Fibroblast of skin of left quadriceps (primary cell): ENCODE measurements at places on chromosomes 2 and 18.

DNA sequence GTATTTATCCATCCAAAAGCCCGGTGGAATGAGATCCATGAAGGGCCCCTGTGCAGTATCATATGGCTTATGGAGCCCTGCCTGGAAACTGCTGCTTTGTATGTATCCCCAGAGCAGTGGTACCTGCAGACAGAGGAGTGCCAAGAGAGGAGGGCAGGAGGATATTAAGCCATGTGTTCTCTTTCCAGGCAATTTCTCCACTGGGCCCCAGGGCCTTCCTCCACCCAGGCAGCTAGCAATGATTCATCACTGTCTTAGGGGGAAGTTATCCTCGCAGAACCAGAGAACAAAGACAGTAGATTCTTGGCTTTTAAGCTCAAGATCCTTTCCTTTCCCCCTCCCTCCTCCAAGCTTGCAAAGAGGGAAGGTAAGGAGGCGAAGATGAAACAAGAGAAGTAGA is 98.1 kb downstream of the LRRC30 start:
- DNase-seq = no peak

DNA sequence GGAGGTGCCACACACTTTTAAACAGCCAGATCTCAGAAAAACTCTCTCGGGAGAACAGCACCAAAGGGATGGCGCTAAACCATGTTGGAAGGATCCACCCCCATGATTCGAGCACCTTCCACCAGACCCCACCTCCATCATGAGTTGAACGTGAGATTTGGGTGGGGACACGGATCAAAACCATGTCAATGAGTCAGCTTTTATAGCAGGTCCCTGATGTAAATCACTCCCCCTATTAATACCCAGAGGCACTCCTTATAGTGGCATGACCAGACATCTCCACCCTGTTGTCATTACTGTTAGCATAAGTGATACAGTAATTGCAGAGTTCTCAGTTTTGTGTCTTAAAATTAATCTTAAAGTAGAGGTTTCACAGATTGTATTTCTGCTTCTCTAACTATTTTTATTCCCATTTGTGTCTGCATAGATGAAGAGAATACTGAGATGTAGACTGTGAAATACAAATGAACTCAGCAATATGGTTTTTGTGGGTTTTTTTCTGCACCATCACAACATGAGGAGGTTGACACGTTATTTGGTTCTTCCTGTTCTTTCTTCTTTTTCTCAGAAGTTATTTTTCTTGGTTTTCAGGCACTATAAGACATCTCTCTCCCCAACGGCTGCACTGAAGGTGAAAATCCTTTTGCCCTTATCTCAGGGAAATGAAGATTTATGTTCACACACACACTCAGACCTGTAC is 218.2 kb downstream of the ARL4C start:
- DNase-seq = no peak

DNA sequence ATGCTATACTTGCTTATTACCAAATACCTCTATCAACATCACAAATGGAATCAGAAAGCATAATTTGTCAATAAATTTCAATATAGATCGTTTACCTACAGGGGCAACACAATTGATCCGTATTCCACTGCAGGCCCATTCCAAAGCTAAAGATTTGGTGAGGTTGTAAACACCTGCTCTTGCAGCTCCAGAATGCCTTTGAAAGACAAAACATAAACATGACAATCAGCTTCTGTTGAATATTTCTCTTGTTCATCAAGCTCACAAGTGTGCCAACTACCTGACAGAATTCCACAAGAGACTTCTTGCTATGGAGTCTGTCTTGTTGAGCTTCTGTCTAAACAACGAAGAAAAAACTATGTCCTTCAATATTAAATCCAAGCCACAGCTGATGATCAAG is 30.3 kb downstream of the PECR start:
- DNase-seq = no peak

- DNase-seq = no peak
These were observed 51.6 kb upstream of the CD28 start for GRCh38 chr2:203654826-203655225.

DNA sequence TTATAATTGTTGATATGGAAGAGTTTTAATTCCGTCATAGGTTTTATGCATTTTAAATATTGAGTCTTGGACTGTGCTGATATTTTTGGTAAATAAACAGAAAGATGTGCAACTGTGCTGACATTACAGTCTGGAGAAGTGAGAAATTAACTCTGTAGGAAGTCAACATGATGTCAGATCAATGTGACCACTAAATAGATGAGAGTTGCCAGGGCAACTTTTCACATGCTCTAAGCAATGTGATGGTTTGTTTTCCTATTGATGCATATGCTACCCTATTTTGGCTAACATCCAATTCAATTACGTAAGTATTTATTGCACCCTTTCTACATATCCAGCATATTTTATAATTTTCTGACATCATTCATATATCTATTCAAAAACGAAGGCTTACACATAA is 1109.3 kb downstream of the TSN start:
- no peak for DNase-seq

DNA sequence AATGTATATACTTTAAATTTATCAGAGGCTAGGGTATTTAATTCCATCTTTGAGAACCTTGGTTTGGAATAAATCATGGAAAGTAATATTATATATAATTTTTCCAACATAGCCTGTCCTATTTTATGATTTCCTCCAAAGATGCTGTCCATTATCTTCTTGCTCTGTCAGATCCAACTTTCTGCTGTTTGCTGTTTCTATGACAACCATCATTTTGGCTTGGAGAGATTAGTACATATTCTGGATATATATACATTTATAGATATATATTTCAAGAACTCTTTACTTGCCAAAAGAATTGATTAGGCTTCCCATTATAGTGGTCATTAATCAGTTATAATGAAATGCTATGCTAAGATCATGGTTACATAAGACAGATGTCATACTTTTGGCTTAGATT is 31.3 kb downstream of the CSRNP3 start:
- no peak for DNase-seq

GRCh38 chr18:35777039-35777438 is 195.4 kb upstream of the RMP24 start:
- no peak for DNase-seq

DNA sequence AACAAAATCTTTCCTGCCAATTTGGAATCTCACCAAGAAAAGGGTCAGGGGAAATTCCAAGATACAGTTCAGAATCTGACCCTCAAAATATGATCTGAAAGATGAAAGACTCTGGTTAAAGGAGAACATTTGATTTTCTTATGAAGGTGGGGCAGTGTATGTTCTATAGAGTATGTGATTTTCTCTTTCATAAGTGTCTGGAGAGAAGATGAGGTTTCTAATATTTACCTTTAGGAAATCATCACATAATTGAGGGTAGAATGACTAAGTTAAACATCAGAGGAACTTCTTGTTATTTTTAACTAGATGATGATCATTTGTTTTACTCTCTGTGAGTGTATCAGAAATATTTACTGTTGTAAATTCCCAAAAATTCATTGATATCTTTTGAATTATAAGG is 27.8 kb upstream of the MBOAT2 start:
- no peak for DNase-seq

DNA sequence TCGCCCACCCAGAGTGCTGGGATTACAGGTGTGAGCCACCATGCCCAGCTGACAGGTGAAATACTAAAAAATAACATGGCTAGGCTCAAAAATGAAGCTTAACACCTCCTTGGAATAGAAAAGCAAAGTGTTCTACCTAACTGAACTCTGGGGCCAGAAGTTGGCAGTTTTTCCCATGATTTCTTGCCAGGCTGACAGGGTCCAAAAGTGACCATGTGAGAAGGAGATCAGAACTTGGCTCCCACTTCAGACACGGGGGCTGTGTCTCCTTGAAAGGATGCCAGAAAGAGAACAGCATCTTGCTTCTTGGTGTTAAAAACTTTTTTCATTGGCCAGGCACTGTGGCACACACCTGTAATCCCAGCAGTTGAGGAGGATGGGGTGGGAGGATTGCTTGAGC is 47.0 kb downstream of the BMPR2 start:
- no peak for DNase-seq

DNA sequence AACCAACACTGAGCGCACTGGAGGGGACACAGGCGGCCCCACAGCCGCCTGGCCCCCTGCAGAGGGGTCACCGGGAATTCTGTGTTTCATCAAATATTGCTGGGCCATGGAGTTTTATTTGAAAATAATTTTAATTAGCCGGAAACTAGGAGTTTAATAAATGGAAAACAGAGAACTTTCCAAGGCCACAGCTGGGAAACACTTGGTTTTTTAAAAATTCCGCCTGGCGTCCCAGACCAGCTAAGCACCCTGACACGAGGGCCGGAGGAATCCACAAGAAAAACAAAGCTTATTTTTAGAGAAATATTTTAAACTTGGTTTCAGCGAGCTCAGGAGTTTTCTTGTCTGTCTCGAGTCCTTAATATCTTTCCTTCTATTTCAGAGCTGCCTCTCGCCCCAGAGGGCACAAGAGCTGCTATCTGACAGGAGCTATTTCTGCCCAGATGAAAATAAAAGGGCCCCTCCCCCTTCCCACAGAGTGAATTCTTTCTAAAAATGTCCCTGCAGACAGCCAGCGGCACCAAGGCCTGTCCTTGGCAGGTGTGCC is 8.2 kb downstream of the ZFP36L2 start:
- no peak for DNase-seq

DNA sequence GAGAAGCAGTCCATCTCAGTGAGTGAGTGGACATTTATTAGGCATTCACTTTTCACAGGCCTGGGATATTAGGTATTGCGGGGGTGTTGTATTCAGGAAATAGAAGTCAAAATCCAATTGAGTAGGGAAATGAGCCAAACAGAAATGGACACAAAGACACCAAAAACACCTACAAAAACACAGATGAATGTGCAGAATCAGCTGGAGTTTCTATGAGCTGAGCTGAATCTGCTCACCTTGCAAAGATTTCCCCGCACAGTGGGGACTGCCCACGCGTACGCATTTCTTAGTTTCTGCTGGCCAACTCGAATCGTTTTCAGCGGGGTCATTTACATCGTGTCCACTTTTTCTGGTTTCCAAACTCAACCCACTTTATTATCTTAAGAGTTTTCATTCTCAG is 160.0 kb downstream of the BCL2 start:
- no peak for DNase-seq

DNA sequence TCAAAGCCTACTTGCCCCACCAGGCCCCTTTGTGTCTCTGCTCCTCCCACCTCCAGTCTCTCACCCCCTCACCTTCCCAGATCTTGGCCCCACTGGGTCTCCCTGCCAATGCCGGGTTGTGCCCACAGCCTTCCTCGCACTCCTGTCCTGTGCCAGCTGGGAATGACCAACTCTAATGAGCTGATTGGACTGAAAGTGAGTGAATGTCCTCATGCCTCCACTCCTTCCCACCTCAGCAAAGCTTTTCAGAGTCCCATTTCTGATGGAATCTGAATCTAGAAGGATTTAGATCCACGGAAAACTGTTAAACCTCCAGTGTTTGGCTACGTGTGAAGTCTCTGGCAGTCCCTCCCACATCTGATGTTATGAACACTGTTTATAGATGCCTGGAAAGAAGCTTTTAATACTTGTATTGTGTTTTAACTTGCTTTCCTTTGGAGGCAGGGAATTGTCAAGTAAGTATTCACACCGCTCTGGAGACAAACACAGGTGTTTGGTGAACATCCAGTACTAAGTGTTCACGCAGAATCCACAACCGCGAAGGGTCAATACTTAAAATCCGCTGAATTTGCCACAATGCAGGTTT is 103.9 kb downstream of the RTN4 start:
- no peak for DNase-seq

DNA sequence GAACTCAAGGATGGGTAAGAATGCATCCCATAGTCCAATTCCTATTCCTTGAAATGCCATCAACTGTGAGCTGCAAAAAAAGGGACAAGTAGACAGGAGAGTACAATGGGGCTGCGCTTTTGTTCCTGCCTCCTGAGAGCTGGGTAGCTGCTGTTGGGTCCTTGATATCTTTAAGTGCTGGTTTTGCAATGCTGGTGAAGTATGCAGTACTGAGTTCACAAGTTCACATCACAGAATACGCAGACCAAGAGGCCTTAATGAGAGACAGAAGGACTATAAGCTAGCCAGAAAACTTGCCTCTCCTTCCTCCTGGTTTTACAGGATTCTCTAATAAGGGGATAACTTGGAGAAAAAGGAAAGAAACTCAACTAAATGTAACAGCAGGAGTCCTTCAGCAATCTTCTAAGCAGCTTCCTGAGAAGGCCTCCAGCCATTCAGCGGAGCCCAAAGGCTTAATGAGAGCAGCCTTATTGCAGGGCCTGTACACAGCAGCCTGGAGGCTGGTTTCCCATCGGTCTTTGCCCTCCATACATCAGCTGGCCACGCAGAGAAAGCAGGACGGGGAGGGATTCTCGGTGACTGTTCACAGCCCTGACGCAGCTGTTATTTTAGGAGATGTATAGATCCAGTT is 293.1 kb downstream of the CDCA7 start:
- DNase-seq = no peak

DNA sequence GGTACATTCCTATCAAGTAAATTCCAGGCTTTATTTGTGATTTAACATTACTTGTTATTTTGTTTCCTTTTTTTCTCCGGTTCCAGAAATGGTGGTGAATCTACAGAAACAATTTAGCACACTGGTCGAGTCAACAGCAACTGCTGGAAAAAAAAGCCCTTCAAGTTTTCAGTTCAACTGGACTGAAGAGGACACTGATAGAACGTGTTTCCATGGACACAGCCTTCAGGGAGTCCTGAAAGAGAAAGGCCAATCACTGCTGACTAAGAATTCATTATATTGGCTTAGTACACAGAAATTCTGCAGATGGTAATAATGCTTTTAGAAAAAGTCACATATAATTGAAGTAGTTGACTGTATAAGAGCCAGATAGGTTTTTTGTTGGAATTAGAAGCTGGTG is 32.0 kb upstream of the GRHL1 start:
- DNase-seq = no peak

DNA sequence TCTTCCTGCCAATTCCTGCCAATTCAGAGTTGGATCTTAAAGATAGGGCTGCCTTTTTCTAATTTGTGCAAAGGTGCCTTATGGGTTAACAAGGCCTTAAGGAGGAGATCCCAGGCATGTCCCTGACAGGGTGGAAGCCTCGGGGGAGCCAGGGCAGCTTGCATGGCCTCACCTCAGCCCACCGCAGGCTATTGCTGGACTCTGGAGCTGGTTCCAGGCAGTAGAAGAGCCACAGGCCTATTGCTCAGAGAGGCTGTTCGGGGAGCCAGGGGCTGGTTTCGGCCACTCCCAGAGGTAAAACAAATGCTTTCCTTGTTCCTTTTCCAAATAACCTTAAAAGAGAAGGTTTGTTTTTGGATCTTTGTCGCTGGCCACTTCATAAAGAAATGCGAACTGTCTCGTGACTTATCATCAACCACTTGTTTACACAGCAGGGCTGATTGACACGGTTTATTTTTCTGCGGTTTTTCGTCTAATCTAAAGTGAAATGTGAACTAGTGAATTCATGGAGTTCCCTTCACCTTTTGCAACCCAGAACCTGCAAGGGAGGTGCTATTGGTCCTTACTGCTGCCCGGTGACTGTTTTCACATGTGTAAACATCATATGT is 108.6 kb downstream of the APOB start:
- no peak for DNase-seq

GRCh38 chr18:46448347-46448746 is 208.7 kb downstream of the LOXHD1 start:
- DNase-seq = no peak
